ENCODE measurements at places on chromosomes 3 and 15.

GRCh38 chr3:188567478-188568195 is 413.7 kb downstream of the LPP start:
- no peak for DNase-seq

GRCh38 chr3:128674161-128674784 is 23.7 kb upstream of the RPN1 start:
- no peak for DNase-seq

- DNase-seq = no peak
Observed at GRCh38 chr15:52095597-52096262, 16.8 kb downstream of the BCL2L10 start.

DNA sequence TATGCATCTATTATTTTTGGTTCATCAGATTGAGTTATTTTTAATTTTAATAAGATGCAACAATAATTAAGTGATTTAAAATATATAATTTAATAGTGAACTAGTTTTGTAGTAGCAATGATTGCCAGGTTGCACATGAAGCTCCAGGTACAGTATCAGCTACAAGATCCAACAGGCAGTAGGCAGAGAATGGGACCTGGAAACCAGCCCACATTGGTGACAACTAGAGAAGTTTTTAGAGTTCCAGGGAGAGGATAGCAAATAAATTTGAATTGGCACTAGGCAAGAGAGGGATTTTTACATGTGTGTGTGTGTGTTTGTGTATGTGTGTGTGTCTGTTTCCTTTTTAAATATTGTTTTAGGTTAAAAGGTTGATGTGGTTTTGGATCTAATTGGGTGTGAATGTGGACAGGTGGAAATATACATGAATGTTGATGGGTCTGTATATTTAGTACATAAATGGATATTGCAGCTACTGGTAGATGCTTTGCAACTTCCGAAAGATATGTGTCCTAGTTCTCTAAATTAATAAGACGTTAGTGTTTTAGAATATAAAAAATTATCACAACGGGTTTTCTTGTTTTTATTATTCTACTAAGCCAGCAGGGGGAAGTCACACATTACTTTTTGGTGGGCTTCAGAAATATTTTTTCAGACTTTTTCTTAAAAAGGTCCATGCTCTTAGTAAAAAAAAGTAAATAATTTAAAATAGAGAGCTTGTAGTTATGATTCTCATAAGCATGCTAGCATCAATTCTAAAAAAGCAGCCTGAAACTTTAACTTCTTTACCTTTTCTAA is 110.1 kb upstream of the GBE1 start:
- no peak for DNase-seq

- DNase-seq = peak; percentile 30
Observed at GRCh38 chr3:139935866-139936817, 1.2 kb downstream of the CLSTN2 start.

DNA sequence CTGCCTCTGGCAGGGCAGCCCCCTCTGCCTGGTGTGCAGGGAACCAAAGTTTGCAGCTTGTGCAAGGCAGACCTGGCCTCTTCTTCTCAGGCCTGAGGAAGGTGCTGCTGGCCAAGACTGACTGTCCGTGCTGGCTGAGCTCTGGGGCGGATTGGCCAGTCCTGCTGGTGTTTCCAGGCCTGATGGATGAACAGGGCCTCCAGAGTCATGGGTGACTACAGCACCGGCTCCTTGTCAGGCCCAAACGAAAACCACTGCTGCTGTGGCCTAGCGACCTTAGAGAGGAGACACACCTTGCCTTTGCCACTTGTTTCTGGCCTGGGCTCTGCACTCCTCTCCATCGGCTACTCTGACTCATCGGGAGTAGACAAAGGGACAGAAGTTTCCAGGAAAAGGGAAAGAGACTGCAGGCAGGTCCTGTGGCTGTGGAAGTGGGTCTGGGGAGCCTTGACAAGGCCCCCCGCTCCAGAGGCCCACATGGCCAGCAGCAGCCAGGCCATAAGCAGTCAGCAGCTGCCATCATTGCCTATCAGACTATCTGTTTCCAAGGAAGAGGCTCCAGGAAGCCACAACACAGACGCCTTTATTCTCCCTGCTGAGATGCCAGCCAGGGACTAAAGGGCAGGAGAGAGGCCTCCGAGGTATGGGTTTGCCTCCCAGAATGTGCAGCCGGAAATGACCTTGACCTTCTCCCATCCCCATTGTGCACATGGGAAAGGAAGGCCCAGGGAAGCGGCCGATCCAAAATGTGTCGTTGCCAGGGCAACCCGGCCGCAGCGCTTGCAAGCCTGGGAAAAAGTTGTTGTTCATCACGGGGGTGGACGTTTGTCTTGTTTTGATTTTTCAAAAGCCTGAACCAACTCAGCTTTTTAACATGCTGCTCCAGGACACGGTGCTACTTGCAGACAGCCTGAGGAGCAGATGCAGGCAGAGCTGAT is 160.5 kb downstream of the CHSY1 start:
- peak; percentile 25 for DNase-seq

- no peak for DNase-seq
Observed at GRCh38 chr3:141337523-141337854, 30.8 kb upstream of the ZBTB38 start.

DNA sequence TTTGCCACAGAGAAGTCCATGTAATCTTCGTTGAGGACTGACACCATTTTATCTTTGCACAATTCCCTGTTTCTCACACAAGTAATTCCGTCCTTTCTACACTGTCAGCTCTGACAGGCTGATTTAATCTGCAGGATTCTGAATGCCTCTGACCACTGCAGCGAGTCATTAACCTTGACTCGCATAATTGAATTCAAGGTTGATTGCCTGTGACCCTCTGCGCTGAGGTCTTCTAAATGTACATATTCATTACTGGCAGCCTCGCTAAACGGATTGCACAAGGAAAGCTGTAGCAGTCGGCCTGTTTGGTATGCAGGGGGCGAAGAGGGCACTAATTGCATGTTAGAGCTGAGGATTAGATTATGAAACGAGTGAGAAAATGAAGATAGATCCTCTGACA is 147.8 kb downstream of the SHOX2 start:
- DNase-seq = no peak

GRCh38 chr3:78823859-78824258 is 943.9 kb downstream of the ROBO1 start:
- DNase-seq = no peak

DNA sequence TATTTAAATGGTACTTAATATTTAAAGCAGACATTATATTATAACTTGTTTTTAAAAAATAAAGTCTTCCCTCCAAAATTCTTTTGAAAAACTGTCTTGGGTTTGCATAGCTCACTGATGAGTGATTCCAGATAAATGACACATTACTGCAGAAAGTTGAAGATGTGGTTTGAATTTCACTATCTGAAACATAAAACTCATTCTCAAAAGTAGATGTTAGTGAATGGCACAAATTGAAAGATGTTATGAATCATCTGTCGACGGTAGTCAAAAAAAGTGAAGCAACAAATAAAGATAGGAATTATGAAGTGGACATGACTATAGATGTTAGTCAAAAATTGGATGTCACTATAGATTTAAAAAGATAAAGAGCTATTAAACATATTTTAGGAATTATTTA is 280.5 kb downstream of the GAP43 start:
- DNase-seq = no peak

GRCh38 chr3:23152989-23153388 is 50.1 kb upstream of the UBE2E2 start:
- DNase-seq = no peak

GRCh38 chr3:41986561-41986960 is 24.7 kb upstream of the ULK4 start:
- no peak for DNase-seq

All from body of pancreas (tissue), 4 donors.